Epithelial cell of proximal tubule (primary cell): ENCODE measurements at places on chromosomes 12 and 14. TPM values are rescaled to one million over a fixed set of nuclear protein-coding genes. Genes with fewer than 3 reads are reported as not detected.

DNA sequence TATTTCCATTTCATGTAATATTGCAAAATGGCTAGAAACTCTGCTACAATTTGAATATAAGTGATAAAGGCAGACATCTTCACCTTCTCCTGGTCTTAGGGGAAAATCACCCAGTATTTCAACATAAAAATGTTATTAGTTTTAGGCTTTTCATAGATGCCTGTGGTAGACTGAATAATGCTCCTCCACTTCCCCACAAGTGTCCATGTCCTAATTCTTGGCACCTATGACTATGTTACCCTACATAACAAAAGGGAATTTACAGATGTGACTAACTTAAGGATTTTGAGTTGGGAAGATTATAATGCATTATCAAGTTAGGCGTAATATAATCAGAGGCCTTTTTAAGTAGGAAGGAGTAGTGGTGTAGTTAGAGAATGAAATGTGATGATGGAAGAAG is 196.4 kb downstream of the TMTC3 start:
- no peak for DNase-seq

DNA sequence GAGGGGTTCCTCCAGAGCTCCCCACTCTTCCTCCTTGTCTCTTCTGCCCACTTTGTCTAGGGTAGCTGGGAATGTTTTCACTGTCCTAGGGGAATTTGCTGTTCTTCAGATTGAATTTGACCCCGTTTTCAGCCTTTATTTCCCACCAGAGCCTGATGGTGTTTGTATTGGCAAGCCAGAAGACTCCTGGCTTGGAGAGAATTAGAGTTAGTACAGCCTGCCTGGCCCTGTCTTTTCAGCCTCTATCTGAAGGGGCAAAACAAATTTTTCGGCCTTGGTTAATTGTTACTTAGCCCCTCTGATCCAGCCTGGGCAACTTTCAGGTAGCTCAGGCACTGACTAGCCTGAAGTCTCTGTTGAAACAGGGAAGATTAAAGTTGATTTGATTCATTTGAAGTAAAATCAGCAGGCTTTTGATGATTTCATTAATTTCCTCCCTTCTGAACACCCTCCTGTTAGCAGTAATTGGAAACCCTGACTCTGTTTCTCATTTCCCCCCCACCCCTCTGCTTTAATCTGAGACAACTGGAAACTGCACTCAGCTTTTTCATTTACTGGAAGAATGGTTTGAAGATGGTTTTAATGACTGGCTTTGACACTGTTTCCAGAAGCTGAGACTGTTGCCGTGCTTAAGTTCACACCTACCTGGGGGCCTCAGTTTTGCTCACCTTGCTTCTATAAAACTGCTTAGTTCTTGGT is 63.3 kb downstream of the SUSD6 start:
- DNase-seq, result no peak

DNA sequence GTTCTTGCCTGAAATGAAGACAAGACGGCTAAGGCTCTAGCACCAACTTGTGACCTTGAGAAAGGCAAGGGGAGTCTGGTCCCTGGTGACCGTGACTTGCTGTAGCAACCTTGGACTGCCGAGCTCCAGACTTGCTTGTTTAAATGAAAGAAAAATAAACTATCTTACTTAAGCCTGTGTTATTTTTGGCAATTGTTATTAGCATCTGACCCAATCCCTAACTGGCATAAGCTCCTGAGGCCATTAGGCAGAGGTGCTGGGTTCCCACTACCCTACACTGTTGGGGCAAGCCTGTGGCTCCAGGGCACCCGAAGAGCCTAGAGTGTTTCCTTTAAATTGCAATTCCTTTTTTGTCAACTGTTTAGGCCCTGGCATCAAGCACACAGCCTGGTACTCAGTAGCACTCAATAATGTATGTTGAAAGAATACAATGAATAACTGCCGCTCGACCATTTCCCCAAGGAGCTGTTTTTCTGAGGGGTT is 106.9 kb upstream of the HIF1A start:
- no peak for DNase-seq

DNA sequence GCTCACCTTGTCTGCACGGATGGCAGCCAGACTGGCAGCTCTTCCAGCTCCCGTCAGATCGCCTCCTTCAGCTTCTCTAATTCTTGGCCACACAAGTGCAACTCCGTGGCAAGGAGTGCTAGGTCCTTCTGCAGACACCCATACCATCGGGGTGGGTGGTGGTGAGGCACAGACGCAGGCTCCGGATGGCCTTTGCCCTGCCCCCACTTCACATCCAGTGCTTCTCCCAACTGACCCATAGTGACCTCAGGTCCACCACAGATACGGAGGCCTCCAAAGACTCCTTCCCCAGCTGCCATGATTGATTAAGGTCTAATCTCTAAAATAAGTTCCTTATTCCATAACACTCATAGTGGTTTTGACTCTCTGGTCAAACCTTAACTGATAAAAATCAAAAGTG is 19.9 kb upstream of the CD27 start:
- no peak for DNase-seq

Gene RAPGEF3
- total RNA-seq, result 8.5 and 102 TPM in 2 replicates

Gene PRIMA1
- not detected in 2 replicates for total RNA-seq

DNA sequence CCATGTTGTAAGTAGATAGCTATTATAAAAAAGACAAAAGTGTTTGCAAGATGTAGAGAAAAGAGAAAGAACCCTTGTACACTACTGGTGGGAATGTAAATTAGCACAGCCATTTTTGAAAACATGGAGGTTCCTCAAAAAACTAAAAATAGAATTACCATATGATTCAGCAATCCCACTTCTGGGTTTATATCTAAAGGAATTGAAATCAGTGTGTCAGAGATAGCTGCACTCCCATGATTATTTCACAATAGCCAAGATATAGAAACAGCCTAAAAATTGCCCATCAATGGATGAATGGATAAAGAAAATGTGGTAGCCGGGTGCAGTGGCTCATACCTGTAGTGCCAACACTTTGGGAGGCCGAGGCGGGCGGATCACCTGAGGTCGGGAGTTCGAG is 9.2 kb downstream of the PSMC6 start:
- no peak for DNase-seq

Gene DPF3
- total RNA-seq, result 0.86 and 0.94 TPM in 2 replicates

DNA sequence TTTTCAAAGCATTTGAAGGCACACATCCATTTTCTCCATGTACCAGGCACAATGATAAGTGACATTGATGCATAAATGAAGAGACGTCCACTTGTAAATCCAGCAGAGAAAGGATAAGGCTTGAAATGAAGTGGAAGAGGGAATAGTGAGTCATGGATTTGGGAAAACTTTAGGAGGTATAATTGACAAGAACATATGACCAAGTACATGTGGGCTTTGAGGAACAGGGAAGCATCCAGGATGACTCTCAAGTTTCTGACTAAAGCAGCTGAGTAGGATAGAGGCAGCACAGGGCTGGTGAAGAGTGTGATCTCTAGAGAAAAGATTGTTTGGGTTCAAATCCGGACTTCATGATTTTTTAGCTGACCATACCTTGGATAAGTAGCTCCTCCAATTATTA is 43.6 kb upstream of the SYT1 start:
- DNase-seq, result no peak

GRCh38 chr12:127473766-127474165 is 793.2 kb upstream of the TMEM132C start:
- DNase-seq, result no peak

GRCh38 chr12:119200601-119201000 is 21.9 kb downstream of the HSPB8 start:
- no peak for DNase-seq

DNA sequence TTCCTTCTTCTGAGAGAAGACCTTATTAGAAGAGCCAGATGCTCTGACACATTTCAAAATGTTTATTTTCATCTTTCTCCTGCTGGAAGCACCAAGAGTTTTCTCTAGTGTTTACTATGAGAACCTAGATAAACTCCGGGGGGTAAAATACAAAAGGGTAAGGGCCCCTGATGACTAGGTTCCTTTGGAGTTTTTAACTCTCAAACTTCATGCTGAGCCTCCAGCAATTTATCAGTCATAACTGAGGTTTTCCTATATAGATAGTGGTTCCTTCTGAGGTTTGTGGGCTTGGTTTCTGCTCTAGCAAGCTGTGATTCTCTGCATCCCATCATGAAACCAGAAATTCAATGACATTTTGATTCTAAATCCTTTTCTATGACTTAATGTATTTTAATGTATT is 210.9 kb downstream of the LRFN5 start:
- DNase-seq, result no peak

DNA sequence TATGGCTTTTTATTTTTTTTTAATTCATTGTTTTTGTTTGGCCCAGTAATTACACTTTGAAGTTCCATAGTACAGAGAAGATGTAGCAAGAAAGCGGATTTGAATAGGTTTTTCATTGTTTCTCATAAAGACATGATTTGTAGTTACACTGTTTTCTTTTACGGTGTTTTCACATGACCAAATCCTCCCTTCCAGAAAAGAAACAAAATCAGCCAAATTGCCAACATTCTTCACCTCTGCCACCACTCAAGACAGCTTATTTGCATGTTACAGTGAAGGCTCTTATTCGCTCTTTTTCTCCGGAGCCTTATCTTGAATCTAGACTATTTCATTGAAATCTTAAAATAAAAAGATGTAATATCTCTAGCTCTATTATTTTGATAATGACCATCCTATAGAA is 50.9 kb upstream of the KCNH5 start:
- no peak for DNase-seq
